Mucosa of descending colon (tissue), 3 donors: ENCODE measurements at places on chromosomes 5 and 9. TPM values are rescaled to one million over a fixed set of nuclear protein-coding genes. Genes with fewer than 3 reads are reported as not detected.

DNA sequence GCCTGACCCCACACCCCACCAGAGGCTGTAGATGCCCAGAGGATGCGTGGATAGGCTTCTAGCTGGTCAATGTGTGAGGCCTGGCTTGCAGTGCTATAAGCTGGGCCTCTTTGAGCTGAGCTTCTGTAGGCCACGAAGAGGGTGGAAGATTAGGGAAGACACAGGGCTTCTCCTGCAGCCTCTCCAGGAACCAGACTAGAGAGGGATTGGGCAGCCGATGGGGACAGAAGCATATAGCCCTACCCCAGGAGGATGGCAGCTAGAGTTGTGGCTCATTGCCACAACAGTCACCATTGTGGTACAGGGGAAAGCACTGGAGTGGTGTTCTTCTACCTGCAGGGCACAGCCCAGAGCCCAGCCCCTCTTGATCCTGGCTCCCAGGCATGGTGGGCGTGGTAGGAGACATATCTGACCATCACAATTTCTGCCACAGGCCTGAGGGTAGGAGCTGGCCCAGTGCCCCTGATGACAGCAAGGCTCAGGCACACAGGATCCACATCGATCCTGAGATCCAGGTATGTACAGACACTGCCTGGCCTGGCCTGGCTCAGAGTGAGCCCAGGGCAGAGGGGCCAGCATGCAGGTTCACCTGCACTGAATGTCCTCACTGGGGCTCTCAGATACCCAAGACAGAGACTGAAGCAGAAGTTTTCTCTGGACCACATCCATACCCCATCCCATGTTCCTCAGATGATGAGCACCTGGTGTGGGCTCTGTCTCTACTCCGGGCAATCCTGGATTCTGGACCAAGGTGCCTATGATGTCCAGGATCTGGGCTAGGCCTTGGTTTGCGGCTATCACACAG, 8.7 kb downstream of the PDLIM4 start:
- peak; percentile 27 for DNase-seq

GRCh38 chr9:71147368-71147767, 25.9 kb upstream of the TRPM3 start:
- no peak for DNase-seq

- no peak for DNase-seq
Measured at GRCh38 chr9:109145051-109145450, 22.0 kb downstream of the FRRS1L start.

GRCh38 chr9:36832164-36832795, 201.8 kb downstream of the PAX5 start:
- no peak for DNase-seq

GRCh38 chr9:20898885-20899554, 132.4 kb downstream of the HACD4 start:
- DNase-seq = no peak

PFN3 gene
- total RNA-seq = not detected
